ENCODE measurements at places on chromosomes 6 and 20.

DNA sequence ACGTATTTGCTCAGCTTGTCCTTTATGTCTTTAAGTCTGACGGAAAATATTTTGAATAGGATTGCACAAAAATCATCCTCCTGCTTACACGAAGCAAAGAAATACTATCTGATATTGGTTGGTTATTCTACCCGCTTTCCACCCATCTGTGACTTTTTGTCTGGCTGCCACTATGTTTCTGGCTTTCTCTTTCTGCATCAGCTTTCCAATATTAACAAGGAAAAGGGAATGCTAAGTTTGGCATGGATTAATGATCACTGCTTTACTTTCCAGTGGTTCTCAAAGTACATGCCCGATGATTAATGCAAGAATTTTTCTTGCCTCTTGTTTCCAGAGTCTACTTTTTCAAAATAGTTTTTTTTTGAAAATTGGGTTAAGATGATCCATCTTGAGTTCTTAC is 57.0 kb downstream of the RNF144B start:
- DNase-seq: no peak

DNA sequence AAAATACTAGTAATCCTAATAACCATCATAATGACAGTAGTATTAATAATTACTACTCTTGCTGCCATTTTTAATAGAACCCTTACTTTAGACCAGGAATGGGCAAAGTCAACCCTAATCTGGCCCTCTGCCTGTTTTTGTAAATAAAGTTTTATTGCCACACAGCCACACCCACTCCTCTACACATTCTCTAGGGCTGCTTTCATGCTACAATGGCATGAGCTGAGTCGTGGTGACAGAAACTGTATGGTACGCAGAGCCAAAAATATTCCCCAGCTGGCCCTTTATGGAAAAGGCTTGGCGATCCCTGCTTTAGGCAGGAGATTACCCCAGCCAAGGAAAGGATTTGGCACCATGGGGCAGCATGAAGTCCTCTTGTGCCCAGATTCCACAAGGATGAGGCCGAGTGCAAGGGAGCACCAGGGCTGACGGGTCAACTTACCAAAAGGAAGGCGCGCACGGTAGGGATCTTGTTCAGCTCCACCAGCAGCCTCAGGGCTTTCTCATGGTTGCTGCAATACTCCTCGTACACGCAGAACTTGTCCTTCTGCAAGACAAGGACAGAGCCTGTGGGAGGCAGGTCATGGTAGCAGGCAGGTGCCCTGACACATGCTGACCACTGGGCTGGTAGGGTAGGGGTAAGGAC is 93.6 kb downstream of the PREX1 start:
- DNase-seq: no peak

DNA sequence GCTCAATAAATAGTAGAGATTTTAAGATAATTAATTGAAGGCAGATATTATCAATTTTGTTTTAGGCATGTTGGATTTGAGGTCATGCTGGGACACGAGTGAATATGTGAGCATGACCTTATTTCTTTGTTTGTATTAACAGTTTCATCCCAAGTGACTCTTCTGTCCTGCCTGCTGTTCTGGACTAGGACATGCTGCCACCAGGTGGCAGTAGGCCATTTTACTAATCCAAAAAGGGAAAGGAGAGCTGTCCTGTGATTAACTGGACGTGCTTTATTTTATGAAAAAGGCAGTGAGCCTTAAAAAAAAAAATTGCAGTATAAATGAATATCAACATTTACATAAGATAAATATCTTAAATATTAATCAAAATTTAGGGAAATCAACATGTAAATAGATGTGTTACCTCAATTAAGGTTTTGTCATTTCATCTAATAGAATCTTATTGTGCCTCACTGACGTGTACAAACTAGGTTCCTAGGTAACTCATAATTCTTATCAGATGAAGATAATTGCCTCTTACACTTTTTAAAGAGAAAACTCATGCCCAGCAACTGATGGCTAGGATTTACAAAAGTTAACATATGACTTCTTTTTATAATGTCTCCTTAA is 49.8 kb downstream of the FRK start:
- DNase-seq: peak; percentile 67

DNA sequence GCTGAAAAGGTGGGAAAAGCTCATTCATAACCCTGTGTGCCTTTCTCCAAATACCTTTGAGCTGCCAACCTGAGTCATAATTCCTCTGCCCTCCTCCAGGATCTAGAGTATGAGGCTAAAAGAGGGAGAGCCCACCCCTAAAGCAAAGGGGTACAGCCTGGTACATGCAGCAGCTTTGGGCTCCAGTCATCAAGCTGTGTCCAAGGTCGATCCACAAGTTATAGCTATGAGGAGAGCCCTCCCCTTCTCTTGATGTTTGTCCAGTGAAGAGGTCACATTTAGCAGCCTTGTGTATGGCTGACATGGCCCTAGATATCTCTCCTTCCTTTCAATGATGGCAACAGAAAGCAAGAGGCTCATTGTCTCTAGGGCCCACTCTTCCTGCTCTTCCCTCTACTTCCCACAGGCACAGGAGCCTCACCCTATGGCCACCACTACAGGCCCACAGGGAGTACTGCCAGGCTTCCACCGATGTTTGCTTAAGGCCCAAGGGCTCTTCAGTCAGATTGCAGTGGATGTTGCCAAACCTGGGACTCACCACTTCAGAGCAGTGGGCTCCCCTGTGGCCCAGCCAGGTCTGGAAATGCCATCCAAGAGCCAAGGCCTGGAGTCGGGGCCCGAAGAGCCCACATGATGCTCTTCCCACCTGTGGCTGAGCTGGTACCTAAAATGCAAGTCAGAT is 176.8 kb downstream of the CD83 start:
- DNase-seq: no peak

DNA sequence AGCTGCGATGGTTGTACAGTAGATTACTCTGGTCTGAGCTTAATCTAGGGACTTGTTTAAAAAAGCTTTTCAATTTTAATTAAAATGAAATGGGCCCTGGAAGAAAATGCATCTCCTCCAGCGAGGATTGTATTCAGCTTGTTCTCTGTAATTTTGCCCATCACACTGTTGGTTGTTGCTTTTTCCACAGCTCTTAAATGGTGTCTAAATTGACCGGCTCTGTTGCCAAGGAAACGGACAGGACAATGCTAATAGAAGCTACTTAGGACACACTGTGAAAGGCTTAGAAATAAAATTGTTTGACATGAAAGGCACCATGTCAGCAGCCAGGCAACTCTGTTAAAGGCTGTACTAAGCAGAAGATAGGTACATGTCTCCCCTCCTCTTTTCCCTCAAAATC is 116.7 kb upstream of the NRSN1 start:
- DNase-seq: no peak

- DNase-seq: no peak
Measured at GRCh38 chr6:46011188-46012085, 4.2 kb downstream of the CLIC5 start.

DNA sequence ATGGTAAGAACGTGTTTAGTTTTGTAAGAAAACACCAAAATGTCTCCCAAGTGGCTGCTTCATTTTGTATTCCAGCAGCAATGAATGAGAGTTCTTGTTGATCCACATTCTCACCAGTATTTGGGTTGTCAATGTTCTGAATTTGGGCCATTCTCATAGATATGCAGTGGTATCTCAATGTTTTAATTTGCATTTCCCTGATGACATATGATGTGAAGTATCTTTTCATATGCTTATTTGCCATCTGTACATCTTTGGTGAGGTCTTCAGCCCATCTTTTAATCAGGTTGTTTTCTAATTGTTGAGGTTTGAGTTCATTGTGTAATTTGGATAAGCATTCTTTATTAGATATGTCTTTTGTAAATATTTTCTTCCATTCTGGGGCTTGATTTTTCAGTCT is 436.8 kb upstream of the IRAK1BP1 start:
- DNase-seq: no peak

GRCh38 chr6:80886475-80886874 is 780.0 kb downstream of the BCKDHB start:
- no peak for DNase-seq

- DNase-seq: no peak
Measured at GRCh38 chr6:165098165-165098564, 211.2 kb downstream of the C6orf118 start.

DNA sequence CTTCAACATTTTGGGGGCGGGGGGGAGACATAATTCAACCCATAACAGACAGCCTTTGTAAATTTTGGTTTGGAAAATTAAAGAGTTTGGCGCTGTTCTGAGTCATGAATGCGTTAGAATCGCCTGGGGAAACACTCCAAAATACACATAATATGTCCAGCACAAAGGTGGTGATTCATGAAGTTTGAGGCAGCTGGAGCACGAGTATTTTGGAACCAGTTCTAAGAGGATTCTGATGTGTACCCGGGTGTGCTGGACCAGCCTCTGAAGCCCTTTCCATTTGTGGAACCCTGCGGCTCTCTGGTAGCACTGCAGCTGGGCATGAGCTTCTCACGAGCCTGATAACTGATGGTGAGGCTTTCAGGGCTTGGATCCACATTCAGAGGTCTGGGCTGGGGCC is 4.7 kb downstream of the GMPR start:
- peak; percentile 76 for DNase-seq

- no peak for DNase-seq
Measured at GRCh38 chr6:10882657-10883171, 873 bp upstream of the GCM2 start.

- DNase-seq: peak; percentile 56
Measured at GRCh38 chr6:138287144-138287955, 69.1 kb upstream of the PBOV1 start.

DNA sequence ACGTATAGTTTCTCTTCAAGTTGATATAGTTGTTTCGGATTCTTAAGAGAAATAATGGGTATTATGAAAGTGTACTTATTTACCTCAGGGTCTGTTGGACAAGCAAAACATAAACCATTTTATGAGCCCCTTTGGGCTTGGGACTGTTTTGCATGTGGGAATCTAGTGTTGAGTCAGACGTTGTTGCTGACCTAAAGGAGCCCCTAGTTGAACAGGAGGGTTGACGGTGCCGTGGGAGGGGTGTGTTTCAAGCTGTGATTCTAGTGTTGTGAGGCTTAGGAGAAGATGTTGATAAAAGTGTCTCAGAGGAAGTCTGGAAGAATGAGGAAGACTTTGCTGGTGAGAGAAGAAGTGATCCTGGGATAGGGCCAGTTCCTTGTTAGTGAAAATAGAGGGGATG is 140.0 kb downstream of the ARID1B start:
- no peak for DNase-seq

DNA sequence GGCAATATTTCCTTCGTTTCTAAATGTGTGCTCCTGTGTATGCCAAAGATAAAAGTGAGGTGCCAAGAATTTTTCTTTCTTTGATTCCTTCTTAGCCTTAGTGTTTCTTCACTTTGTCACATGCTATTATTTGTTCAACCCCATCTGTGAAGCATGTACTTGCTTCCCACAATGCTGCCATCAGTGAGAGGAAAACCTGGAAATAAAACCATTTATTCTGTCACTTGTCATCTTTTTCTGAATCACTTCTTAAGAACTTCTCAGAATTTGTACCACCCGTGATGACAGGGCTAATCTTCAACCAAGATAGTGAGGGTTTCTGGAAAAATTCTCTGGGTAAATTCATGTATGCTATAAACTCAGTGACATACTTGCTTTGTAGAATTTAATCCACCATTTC is 450.1 kb downstream of the COL12A1 start:
- no peak for DNase-seq

- peak; percentile 68 for DNase-seq
Measured at GRCh38 chr6:28977341-28978132, 27.6 kb downstream of the ZNF311 start.

DNA sequence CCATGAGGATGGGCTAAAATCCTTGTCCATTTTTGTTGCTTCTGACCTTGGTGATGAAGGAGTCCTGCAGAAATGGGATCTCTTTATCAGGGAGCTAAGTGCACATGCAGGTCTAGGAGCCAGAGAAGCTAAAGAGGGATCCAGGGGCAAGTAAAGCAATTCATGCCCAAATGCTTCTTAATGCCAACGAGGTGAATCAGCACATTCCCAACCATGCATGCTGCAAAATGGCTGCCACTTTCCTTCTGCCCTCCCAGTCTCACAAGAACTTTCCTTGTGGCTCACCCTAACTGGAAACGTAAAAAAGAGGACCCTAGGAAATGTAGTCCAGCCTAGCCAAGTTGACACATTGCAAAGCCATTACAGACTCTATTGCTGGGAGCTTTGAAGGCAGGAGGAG is 298.4 kb downstream of the MAFB start:
- DNase-seq: peak; percentile 17

DNA sequence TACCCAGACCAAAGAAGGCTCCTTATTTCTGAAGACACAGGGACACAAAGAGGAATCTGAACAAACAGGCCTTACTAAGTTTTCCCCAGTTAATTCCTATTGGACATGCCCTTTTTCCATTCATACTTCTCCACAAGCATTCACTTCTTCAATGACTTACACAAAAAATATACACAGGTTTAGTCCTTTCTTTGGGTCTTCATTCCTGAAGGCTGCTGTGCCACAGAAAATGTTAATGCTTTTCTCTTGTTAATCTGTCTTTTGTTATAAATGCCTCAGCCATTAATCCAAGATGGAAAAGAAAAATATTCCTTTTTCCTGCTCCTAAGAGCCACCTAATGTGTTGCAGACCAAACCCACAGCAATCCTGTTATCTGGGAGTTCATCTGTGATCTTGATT is 71.2 kb downstream of the QRSL1 start:
- DNase-seq: no peak

GRCh38 chr6:33744895-33745546 is 1.7 kb downstream of the IP6K3 start:
- DNase-seq: no peak

GRCh38 chr6:158808941-158809678 is 10.1 kb downstream of the EZR start:
- DNase-seq: no peak

- no peak for DNase-seq
Measured at GRCh38 chr6:31011153-31011552, 879 bp downstream of the MUC22 start.

GRCh38 chr6:410555-411395 is 19.2 kb downstream of the IRF4 start:
- no peak for DNase-seq

DNA sequence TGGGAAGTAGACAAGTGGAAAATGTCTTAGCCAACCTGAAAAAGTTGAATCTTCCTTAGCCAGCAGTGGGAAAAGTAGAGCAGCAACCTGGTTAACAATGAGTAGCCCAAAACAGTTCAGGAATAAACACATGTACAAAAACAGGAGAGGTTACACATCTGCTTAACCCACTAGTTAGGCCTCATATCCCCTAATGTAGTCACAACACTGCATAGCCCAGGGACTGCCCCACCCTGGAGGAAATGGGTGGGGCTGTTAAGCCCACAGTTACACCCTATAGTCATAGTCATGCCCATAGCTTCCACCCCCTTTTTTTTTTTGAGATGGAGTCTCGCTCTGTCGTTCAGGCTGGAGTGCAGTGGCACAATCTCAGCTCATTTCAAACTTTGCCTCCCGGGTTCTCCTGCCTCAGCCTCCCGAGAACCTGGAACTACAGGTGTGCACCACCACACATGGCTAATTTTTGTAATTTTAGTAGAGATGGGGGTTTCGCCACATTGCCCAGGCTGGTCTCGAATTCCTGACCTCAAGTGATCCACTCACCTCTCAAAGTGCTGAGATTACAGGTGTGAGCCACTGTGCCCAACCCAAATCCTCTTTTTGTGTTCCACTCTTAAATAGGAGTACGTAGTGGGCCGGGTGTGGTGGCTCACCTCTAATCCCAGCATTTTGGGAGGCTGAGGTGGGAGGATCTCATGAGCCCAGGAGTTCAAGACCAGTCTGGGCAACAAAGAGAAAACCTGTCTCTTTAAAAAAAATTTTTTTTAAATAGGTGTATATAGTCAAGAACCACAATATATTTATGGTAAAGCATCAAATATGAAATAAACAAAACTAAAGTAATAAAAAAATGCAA is 24.5 kb downstream of the ILRUN start:
- peak; percentile 80 for DNase-seq

GRCh38 chr20:62376112-62377063 is 9.3 kb upstream of the LAMA5 start:
- DNase-seq: peak; percentile 56

GRCh38 chr6:156849806-156850205 is 72.6 kb downstream of the ARID1B start:
- DNase-seq: no peak

Data from bronchial epithelial cell (primary cell).